ENCODE measurements at places on chromosomes 4 and X.
A peak's percentile ranks its signal among the peaks of the same experiment; 100 is the strongest.

GRCh38 chrX:106159861-106160282 lies 8.2 kb upstream of the PWWP3B start:
- no peak for DNase-seq

GRCh38 chr4:67550451-67550850 lies 5.1 kb upstream of the CENPC start:
- no peak for DNase-seq

- no peak for DNase-seq
Observed at GRCh38 chr4:5814421-5814820, 78.5 kb downstream of the CRMP1 start.

DNA sequence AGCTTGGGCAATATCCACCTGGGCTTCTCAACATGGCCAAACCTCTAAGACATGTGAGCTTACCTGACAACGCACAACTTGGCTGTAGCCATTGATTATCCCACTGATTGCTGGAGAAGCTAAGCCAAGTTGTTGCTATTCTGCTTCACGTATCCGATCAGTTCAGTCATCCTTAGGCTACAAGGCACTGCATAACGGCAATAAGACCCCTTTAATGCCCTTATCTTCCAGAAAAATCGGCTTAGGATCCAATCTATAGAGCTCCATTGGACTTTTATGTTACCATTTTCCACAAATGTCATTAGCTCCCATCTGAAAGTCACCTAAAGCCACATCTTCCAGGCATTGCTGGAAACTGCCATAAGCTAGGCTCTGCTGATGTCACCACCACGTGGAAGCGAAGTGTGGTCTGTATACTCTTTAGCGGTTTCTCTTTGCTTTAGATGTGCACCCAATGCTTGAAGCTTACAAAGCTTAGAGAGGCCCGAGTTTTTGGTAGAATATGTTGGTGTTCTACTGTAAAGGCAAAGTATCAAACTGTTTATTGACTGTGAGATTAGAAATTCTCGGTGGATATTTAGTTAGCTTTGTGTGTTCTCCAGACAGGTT lies 163.1 kb downstream of the CPE start:
- DNase-seq: no peak

DNA sequence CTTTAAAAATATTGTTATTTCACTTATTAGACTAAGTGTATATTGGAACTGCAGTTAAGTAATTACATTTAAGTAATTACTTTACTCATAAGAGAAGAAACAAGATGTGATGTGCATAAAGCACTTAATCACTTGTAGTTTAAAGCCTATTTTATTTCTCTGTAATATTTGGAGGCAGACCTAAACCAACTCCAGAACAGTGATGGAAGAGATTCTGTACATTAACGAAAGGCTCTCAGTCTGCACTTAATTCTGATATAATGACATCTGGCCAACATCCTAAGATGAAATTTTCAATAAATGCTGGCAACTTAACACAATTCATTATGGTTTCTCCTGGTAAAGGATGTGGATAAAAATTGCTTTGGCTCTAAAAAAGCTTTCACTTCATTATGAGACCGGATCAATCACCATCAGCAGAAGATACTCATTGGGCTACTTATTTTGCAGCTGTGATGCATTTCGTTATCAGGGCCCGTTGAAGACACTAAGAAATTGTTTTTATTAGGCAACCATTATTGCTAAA lies 342.6 kb downstream of the C4orf33 start:
- no peak for DNase-seq

GRCh38 chrX:153922932-153923857 lies 2.9 kb downstream of the ARHGAP4 start:
- DNase-seq: peak; percentile 42
